ENCODE measurements at places on chromosomes 3 and 15.

DNA sequence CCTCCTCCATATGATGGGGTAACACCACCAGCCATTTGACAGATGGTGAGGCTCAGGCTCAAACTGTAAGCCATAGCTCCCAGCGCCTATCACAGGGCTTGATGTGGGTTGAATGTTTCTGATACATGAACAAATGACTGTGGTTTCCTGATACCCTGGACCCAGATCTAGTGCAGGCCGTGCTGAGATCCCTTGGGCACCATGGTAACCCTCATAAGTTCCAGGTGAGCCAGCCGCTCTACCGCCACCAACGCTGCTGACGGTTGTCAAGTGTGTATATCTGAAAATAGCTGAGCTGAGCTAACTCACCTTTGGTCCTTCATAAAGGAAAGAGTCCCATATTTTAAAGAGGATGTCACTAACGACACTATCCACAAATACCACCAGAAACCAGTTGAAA lies 74.5 kb downstream of the TBC1D2B start:
- no peak for DNase-seq

- no peak for DNase-seq
Observed at GRCh38 chr3:57199895-57200297, at the start of gene HESX1. TSS of gene HESX1 (minus strand) at chr3:57199978. CDS start at chr3:57199918, 60 bp downstream.

DNA sequence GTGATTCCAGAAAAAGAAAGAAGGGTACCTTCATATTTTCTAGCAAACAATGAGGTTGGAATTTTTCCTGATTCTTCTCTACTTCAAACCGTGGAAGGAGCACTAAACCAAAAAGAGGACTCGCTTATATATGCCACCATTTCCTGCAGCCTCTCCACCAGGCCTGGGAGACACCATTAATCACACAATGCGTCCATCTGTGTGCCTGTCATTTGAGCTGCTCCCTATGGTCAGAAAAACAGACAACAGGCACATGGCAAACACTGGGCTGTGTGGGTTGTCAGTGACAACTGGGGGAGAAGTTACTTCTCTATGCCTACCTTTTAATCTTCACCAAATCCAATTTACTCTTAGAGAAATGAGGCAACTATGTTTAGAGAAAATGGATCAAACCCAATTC lies 71.9 kb downstream of the NR2F2 start:
- DNase-seq, result no peak

- DNase-seq, result no peak
Observed at GRCh38 chr15:68431037-68431791, 749 bp downstream of the ITGA11 start.

DNA sequence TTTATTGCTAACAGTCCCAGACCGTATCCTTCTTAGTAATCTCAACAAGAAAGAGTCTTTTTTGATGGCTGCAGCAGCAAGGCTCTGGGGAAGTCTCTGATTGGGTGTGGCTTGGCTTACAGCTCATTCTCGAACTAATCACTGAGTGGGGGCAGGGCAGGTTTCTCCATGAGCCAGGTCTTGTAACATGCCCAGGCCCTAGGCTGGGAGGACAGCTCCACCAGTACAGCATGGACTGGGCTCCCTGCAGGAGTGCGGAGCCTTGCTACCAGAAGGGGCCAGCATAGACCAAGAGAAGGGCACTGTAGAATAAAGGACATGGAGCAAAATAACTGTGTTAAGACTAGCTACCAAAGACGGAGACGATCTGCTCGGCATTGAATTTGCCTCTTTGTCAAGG lies 7.2 kb downstream of the CD276 start:
- no peak for DNase-seq

GRCh38 chr3:73389928-73390327 lies 234.8 kb downstream of the PDZRN3 start:
- DNase-seq, result no peak

- no peak for DNase-seq
Observed at GRCh38 chr3:123439806-123440580, 8.9 kb downstream of the ADCY5 start.

DNA sequence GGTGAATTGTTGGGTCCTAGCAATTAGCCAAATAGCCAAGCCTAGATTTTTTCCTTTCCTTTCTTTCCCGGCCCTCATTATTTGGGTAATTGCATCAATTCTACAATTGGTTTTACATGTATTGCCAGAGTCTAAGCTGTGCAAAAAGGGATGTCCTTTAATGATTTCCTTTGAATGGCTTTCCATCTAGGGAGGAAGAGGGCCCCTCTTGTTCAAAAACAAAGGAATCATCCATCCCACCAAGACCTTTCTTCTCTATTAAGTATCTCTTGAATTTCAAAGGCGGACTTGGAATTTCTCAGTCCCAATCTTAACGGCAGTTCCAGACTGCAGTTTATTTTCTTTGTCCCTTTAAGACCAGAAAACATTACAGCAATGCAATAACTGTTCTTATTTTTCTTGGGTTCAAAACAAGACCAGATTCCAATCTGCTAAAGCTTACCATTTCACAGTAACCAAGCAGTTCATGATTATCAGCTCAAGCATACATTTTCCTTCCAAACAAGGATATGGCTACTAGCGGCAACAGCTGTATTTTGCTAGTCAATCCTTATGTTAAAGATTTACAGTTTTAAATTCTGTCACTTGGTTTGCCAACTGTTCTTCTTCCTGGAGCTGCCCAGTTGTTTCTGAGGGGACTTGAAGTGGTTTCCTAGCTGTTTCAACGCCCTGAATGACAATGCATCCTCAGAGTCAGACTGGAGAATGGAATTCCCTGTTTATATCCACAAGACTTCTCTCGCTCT lies 91.4 kb upstream of the LRIG1 start:
- DNase-seq, result no peak

DNA sequence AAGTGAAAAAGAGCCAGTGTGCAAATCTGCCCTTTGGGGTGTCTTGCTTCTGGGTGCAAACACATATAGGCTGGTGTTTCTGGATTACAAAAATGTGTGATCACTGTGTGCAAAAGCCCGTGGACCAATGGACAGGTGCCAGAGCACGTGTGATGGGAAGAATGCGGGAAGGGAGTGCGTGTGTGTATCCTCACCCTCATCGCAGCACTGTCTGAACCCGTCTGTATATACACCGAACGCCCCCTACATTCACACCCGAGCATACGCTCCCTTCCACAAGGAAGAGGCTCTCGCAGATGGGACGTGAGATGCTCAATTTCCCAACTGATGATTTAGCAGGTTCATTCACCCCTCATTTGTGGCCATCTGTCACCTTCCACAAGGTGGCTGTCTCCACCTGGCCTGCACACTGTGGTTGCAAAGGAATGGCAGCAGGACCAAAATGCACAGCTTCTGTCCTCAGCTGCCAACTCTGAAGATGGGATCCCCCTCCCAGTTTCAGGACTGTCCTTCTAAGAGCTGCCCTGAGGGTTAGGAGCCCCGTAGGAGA lies 19.4 kb upstream of the SLC6A1 start:
- DNase-seq, result no peak

- no peak for DNase-seq
Observed at GRCh38 chr15:56342653-56343052, 22.6 kb upstream of the TEX9 start.

DNA sequence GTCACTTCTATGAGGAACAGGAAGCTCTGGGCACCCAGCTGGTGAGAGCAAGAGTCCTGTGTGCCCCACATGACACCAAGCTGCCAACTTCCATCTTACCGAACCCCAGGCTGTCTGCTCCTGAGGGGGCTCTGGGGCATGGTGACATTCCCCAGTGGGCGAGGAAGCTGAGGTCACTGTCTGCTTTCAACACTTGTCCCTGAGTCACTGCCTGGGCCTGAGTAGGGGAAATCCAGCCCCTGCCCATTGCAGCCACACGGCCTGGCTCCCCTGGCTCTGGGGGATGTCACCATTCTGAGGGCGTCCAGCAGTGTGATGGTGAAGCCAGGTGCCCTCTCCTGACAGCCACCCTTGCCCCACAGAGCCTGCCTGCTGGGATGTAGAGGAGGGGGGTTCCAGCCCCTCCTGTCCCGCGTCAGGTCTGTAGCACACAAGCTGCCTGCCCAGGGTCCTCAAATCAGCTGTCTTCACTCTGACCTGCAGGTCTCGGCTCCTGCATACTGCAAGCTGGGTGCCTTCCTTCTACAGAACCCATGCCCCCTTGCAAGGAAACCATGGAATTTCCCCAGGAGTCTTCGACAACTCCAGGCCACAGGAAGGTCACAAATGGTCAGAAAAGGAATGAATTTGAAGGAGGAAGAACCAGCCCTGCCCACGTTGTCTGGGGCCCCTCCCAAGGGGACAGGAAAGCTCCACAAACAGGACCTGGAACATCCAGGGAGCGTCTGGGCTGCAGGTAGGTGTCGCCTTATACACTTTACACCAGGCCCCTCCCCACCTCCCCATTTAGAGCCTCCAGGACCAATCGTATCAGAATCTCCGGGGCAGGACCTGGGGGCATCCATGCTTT lies 69.9 kb upstream of the GATM start:
- DNase-seq, result peak; percentile 17

- DNase-seq, result no peak
Observed at GRCh38 chr3:39346785-39347585, 17.5 kb downstream of the CCR8 start.

DNA sequence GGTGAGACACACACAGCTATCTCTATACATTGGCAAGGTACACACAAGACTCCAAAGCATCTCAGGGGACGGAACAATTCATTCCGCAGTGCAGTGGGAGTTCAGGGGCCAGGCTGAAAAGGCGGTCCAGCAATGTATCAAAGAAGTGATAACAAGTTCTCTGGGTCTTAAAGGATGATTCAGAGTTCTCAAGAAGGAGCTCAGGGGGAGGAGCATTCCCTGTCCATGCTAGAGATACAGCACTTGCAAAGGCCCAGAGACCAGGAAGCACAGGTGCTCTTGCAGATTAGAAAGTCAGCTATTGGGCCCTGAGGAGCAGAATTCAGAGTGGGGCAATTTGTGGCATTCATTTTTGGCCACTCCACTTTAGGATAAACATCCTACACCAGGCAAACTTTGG lies 34.9 kb downstream of the MECOM start:
- DNase-seq, result no peak

DNA sequence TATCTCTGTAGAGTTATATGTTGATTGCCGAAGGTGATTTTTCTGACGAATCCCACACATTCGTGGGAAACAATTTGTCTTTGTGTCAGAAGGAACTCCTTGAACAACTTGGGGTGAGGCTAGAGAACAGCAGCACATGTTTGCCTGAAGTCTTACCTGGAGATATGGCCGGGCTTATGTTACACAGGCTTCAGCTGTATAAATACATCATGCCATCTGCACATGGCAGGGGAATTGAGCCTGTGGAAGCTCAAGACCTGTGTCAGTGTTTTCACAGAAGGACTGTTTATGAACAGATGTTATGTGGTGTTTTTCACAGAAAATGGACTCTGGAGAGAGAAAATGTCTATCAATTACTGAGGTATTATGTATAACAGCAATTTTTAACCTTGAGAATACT lies 203.6 kb upstream of the MDFIC2 start:
- DNase-seq, result no peak

GRCh38 chr15:94066046-94066445 lies 165.3 kb upstream of the MCTP2 start:
- no peak for DNase-seq

DNA sequence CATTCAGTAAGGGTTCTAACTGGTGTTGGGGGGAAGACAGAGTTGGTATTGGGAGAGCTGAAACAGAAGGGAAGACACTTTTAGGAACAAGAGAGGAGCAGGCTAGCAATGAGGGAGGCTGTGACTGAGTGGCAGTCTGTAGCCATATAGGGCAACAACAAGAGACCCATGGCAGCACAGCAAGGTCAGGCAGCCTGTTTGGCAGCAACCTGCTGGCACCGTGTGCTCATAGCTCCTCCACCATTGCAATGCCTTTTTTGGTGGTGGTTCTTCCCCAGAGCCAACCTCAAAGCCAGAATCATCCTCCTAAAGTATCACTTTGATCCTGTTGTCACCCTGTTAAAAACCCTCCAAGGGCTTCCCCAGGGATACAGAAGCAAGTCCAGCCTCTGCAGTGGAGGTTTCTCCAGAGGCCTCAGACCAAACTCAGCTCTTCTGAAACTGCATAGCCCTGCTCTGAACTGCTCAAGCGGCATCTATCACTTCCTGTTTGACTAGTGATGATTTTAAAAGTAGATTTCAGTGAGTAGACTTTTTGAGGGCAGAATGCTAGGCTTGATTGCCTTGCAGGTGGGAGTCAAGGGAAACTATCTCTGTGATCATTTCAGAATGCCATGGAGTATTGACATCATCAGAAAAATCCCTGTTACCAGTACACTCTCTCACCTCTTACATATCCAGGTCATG lies 176.9 kb downstream of the STAC start:
- DNase-seq, result no peak

DNA sequence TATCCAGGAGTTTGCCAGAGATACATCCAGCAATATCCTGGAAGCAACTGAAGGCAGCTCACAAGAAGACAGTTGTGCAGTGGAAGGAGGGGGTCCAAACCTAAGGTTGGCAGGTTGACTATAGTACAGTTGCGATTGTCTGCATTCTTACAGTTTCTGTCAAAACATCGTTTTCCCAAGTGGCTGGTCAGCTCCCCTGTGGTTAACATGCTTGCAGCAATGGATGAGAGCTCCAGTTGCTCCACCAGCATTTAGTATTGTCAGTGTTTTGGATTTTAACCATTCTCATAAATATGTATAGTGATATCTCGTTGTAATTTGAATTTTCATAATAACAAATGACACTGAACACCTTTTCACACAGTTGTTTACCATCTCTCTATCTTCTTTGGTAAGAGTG lies 31.5 kb downstream of the KLF13 start:
- DNase-seq, result no peak

- no peak for DNase-seq
Observed at GRCh38 chr15:80401456-80401855, 2.7 kb upstream of the ARNT2 start.

DNA sequence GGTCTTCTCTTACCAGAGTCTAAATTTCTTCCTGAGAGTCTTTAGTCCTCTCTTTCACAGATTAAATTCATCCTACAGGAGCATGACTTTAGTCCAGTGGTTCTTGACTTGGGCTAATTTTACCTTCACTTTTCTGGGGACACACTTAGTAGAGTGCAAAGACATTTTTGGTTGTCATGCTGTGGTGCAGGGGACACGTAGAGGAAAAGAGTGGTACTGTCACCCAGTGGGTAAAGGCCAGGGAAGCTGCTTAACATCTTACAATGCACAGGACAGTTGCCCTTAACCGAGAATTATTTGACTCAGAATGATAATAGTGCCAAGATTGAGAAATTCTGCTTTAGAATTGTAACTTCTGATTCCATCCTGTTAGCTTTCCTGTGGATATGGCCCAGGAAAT lies 772.5 kb upstream of the GRM7 start:
- no peak for DNase-seq

DNA sequence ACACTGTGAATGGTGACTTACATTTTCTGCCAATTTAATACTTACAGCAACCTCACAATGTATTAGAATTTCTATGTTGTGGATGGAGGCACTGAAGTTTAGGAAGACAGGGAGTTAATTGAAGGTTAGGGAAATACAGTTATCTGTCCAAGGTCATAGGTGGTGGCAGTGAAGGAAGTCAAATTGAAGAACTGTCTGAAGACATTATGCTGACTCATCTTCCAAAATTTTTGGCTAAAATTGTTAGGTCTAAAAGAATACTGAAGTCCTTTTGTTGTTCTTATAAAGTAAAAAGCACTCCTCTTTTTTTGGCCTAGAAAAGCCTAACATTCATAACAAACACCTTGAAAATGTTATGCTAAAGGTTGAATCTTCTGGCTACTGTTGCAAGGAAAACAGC lies 27.7 kb downstream of the EMC4 start:
- no peak for DNase-seq

All from CD4-positive, alpha-beta T cell treated with Interleukin-15 for 4 hours (primary cell).